ENCODE measurements at places on chromosomes 1 and 21.

DNA sequence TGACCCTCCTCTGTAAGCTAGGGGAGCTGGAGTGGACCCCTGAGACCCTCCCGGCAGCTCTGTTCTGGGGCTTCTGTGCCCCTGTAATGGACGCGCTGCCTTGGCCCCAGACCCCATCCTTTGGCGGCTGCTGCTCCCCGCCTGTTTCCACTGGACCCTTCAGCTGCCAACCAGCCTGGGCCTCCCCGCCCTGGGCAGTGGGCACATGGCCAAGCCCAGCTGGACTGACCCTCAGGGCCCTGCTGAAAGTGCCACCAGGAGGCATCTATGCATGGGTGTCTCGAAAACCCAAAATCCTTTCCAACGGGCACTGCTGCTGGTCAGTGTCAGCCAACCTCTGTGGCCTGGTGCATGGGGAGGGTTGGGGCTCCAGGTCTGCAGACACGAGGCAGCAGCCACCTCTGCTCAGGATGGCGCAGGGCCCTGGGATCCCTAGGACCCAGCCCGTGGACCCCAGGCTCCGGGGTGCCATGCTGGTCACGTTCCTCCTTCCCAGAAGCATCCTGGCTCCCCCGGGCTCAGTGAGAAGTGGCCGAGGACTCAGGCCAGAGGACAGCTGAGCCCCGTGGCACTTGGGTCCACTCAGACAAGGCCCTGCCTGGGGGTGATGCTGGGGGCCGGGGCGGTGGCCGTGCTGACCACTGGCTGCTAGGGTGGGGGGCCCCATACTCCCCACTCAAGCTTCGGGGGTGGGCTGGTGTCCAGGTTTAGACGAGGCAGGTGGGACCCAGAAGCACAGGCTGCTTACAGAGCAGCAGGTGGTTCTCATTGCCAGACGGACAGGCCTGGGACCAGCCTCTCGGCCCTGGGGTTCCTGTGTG, 46.9 kb downstream of the SLX9 start:
- no peak for DNase-seq

GRCh38 chr1:99675292-99675691, 29.4 kb downstream of the PALMD start:
- DNase-seq, result no peak

- DNase-seq, result no peak
Measured at GRCh38 chr21:33123374-33124123, 53.6 kb downstream of the OLIG1 start.

DNA sequence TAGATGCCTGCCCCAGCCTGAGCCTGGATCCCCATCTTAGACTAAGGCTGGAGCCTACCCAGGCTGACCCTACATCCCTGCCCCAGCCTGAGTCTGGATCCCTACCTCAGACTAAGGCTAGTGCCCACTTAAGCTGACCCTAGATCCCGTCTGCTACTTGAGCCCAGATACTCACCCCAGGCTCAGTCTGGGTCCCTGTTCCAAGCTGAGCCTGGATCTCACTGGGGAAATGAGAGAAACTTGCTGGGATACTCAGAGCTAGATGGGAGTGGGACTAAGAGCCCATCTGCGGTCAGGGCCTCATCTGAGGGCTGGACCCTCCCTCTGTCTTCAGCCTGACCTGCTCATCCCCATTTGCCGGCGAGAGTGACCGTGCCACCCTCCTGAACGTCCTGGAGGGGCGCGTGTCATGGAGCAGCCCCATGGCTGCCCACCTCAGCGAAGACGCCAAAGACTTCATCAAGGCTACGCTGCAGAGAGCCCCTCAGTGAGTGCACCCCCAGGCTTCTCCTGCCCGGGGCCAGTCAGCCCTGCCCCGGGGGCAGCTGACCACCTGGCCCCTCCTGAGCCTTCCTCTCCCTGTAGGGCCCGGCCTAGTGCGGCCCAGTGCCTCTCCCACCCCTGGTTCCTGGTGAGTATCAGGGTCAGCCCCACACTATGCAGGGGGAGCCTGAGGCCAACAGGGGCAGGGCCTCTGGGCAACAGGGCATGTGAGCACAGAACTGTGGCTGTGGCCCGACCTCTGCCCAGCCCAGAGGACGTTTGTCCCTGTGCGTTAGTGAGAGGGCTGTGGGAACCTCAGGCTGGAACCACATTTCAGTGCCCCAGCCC, 36.8 kb downstream of the TRIM11 start:
- no peak for DNase-seq

- DNase-seq, result no peak
Measured at GRCh38 chr1:150005606-150006005, 4.9 kb downstream of the OTUD7B start.

DNA sequence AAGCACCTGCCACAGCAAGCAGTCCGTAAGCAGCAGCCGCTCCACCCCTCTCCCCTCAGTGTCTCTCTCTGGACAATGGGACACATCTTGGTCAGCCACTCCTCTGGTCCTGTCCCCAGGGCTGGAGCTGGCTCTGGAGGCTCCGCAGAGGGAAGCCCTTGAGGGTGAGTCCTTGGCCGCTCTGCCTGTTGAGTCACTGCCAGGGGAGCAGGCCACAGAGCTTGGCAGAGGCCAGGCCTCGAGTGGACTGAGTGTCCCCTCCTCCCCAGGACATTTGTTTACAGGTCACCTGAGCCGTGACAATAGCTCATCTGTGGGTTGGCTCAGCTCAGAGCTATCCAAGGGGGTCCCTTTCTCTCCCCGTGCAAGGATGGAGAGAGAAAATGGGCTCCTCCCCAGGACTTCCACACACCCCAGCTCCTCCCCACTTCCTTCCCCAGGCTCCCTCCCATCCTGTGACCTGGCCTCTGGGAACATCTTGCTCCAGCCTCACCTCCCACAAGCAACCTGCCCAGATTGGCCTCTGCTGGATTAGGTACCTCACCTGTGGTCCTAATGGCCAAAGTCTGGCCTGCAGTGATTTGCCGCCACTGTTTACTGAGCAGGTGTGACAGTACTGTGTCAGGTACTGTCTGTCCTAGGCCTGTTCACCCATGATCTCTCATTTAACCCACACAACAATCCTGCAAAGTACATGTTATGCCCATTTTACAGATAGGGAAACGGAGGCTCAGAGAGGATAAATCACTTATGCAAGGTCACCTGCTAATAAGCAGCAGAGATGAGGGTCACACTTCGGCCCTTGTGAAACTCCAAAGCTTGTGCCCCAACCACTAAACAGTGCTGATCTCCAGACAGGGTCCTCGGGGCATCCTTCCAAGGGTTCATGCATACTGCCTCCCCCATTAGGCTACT, 4.8 kb downstream of the FAM131C start:
- DNase-seq, result no peak
